Karpas-422 (cell line): ENCODE measurements at places on chromosomes 2 and 18. TPM values are rescaled to one million over a fixed set of nuclear protein-coding genes. Genes with fewer than 3 reads are reported as not detected.

DNA sequence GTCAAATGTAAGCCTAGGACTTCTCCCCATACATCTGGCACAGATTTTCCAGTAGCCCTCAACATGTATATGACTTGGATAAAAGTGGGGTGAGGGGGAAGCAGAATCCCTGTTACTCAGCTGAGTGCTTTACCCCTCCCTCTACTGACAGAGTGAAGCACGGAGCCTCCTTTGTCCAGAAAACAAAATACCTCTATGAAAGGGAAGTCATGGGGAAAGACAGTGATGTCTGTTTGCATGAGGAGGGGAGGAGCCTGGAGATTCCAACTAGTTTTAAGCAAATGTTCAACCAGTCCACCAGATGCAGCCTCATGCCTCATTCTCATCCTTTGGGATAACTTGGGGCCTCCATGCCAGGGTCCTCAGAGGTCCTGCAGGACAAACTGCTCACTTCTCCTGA, 203.9 kb downstream of the SMAD2 start:
- H3K4me3 ChIP-seq: no peak overlapping the region
- H3K27me3 ChIP-seq: no peaks in the 10 kb centered on the region
- no peak overlapping the region for H3K27ac ChIP-seq
- H3K36me3 ChIP-seq: no peaks in the 10 kb centered on the region

- H3K36me3 ChIP-seq: no peaks in the 10 kb centered on the region
- no peaks in the 10 kb centered on the region for H3K27me3 ChIP-seq
- DNase-seq: no peak
- no peak overlapping the region for H3K4me3 ChIP-seq
- H3K4me1 ChIP-seq: no peaks in the 10 kb centered on the region
Observed at GRCh38 chr2:219003267-219003634, 10.0 kb upstream of the CRYBA2 start.

GRCh38 chr18:21387886-21388285, 145.9 kb downstream of the GREB1L start:
- no peaks in the 10 kb centered on the region for H3K36me3 ChIP-seq
- no peak overlapping the region for H3K4me3 ChIP-seq
- H3K4me1 ChIP-seq: peaks cover 3% of the 10 kb centered on the region; the same call in 1 of the 2 replicates
- H3K27me3 ChIP-seq: no peaks in the 10 kb centered on the region
- DNase-seq: no peak

DNA sequence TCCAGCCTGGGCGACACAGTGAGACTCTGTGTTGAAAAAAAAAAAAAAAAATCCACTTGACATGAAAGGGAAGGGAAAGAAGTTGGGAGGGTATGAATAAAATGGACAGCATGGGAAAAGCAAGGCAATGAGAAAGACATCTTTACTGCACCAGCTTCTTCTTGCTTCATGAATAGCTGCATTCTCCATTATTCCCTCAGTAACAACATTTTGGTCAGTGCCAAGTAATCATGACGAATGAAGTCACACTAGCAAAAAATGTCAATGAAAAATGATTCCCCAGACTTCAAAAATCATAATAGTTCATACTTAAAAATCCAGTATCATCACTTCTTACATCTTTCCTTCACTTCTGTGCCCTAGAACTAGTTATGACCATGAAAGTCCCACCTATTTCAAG, 30.4 kb downstream of the ADAM17 start:
- H3K4me1 ChIP-seq: no peaks in the 10 kb centered on the region

DNA sequence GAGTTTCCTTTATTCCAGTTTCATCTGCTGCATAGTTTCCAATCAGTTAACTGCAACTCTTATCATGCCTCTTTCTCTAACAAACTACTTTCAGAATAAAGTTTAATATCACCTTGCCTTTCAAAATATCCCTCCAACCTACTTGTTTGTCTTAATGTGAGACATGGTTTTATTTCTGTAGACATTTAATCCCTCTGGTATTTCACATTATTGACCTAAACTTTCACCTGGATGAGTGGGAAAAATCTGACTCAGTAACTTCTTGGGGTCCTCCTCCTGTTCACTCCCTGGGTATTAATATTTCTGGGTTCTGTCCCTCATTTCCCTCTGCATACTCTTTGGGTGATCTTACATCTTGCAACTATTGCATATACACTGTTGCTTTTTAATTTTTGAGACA, 27.9 kb downstream of the MSH6 start:
- peaks cover 68% of the 10 kb centered on the region for H3K36me3 ChIP-seq
- DNase-seq: no peak
- H3K4me1 ChIP-seq: peaks cover 39% of the 10 kb centered on the region
- peak overlapping the region; percentile 35 for H3K27ac ChIP-seq

GRCh38 chr18:9710037-9710436, 1.9 kb downstream of the RAB31 start:
- H3K4me3 ChIP-seq: no peak overlapping the region
- no peak for DNase-seq
- no peaks in the 10 kb centered on the region for H3K36me3 ChIP-seq
- no peak overlapping the region for H3K27ac ChIP-seq
- no peaks in the 10 kb centered on the region for H3K27me3 ChIP-seq

The CIAO1 gene
- 71.2 and 101 TPM in 2 replicates for total RNA-seq

The ACMSD gene
- not detected in 2 replicates for total RNA-seq

The ZNF513 gene
- total RNA-seq: 7.0 and 12.6 TPM in 2 replicates
